ENCODE measurements at places on chromosomes 11 and 22.

DNA sequence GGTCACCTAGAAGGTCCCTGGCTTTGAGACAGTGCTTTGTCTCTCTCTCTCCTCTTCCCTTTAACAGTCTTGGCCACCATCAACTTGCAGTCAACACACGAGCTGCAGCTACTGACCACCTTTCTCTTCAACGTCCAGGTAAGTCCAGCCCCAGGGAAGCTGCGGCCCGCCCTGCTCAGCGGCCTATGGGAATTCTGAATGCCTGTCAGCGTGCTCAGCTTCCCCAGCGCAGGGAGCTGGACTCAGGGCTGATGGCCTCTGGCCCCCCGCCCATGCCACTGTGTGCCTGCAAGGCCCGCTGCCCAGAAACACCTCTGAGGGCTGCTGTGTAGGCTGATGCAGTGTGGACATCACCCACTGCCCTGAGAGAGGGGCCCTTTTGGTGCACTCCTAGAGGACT, 32.5 kb downstream of the GLB1L2 start:
- DNase-seq: no peak

- DNase-seq: no peak
Measured at GRCh38 chr22:49566693-49567092, 261.0 kb downstream of the BRD1 start.

DNA sequence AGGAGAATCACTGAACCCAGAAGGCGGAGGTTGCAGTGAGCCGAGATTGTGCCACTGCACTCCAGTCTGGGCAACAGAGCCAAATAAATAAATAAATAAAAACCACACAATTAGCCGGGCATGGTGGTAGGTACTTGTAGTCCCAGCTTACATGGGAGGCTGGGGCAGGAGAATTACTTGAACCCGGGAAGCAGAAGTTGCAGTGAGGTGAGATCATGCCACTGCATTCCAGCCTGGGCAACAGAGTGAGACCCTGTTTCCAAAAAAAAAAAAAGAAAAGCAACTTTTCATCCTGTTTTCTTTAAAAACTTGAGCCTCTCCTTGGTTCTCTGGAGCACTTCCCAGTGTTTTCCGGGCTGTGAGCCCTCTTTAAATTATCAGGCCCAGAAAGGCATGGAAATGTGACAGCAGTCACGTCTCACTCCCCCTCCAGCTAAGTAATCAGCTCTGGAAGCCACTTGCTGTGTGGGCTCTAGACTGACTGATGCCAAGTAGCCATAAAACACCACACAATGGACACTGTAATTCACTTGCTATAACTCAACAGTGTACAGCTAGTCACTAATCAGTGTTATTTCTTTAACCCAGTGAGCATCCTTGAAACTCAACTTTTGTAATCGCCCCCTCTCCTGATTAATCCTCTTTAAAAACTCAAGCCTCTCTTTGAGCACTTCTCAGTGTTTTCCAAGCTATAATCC, 13.0 kb upstream of the MCHR1 start:
- DNase-seq: peak; percentile 25

DNA sequence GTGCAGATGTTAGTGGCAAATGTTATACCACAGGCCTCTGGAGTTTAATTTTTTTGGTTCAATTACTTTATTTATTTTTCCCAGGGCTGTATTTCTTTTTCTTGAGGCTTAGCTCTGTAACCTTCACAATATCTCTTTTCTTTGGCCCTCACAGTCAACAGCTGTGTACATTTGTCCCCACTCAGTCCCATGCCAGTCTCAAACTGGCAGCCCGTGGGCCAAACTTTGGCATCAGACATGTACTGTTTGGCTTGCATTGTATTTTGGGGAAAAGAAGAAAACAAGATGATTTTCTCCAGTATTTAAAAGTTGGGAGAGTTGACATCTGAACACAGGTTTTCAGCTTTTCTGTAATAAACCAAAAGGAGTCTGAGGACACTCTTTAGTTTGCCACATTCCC, 87.1 kb downstream of the PRR5L start:
- DNase-seq: no peak

GRCh38 chr11:12196308-12196707, 85.9 kb downstream of the MICAL2 start:
- DNase-seq: no peak

DNA sequence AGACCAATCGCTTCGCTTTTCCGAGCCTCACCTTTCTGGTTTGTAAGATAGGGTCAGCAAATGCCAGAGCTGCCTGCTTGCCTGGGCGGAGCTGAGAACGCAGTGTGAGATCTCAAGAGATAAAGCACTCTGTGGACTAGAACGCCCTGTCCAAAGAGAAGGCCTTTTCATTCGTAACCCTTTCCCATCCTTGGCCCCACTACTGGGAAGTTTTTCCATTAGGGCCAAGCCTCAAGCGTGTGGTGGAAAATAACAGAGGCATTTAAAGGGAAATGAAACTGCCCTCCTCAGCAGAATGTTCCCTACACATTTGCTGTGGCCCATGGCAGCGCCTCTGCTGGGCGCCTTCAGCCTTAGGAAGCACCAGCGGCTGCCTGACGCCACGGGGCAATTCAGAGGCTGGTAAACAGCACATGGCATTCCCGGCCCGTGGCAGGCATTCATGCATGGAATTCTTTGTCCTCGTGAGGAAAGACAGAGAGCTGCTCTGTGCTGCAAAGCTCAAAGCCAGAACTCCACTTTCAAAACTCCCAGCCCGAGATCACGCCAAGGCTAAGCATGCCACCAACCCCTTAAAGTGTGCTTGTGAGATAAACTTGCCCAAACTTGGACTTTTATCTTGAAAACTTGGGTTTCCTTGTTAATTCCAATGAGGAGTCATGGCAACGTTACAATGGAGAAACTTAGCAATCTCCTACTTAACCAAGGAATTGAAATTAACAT, 38.1 kb downstream of the AHNAK start:
- DNase-seq: peak; percentile 96

- DNase-seq: no peak
Measured at GRCh38 chr11:90747057-90747456, 524.2 kb upstream of the CHORDC1 start.

GRCh38 chr11:15943418-15944197, 412.7 kb downstream of the SOX6 start:
- no peak for DNase-seq

DNA sequence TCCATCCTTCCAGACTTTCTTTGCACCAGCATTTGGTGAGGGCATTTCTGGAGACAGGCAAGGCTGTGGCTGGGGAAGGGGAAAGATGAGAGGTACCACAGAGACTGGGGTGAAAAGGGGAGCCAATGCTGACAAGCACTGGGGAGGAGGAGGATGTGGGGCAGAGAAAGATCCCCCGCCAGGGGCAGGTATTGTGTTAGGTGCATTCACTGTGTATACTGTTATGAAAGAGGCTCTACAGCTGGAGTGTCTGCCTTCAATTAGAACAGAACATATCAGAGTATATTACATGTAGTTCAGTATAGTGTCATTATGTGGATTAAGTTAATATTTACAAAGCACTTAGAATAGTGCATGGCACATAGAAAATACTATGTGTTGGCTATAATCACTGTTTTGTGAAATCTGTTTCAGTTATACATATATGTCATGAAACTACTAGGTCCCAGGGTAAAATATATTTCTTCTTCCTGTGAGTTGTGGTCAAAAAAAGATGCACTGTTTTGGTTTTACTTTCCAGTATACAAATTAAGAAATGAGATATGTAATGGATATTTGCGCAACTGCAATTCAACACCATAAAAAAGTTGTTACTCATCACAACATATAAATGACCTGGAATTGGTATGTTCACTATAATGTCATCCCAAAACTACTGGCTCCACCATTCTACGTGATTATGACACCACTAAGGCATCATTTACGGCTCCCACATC, 8.4 kb downstream of the MSANTD2 start:
- no peak for DNase-seq

DNA sequence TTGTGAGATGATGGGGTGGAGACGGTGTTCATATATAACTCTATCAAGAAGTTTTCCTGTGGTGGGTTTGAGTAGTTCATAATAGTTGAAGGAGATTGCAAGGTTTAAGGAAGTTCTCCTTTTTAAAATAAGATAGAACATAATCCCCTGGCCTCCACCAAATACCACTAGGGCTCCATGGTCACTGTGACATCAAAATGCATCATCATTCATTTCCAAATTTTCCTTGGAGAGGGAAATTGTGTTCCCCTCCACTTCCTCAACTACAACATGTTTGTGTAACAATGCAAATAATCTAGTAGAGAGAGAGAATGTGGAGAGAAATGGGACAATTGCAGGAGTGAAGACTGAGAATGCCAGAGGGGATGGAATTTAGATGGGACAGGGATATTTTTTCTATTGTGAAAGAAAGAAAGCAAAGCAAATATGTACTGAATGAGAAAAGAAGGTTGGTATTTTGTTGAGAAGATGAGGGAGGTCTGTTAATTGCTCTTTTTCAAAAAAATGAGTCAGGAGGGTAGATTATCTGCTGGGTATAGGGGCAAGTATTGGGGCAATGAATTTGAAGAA, 33.4 kb upstream of the ZBED5 start:
- peak; percentile 26 for DNase-seq

DNA sequence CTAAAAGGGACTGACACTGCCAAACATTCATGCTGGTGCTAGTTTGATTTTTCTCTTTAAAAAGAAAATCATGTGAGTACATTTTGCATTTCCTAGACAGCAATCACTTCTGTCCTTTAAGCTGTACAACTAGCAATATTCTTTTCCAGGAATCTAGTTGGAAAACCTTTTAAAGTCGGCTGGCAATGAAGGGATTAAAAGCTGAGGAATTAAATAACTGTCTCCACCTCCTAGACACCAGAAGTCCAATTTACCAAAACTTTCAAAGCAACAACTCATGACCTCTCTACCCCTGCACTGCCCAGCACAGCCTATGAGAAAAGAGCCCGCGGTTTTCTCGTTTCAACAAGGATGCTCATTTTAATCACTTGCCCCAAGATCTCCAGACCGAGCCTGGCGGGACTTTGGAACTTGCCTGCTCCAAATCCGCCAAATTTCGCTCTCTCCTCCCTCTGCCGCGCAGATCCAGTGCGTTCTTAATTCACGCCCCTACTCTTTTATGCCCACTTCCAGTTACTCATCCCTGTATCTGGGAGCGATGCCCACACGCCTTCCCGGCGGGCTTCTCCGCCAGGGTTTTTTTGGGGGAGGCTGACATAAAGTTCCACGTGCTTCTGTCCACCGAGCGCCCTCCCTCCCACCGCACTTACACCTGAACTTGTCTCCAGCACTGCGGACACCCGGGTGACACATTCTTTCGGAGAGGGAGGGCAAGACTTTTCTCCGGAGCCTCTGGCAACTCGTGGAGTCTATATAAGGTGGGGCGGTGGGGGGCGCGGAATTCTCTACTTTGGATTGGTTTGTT, 2.5 kb downstream of the MPPED2 start:
- DNase-seq: no peak

GRCh38 chr11:78132475-78132874, 7.0 kb downstream of the ALG8 start:
- no peak for DNase-seq

All from trophoblast cell (in vitro differentiated cells and primary cell).